Stimulated activated CD8-positive, alpha-beta memory T cell treated with anti-CD3 and anti-CD28 coated beads, Interleukin-2, amount 100 ng/mL, for 1 hour (primary cell): ENCODE measurements at places on chromosomes 3 and 15.

DNA sequence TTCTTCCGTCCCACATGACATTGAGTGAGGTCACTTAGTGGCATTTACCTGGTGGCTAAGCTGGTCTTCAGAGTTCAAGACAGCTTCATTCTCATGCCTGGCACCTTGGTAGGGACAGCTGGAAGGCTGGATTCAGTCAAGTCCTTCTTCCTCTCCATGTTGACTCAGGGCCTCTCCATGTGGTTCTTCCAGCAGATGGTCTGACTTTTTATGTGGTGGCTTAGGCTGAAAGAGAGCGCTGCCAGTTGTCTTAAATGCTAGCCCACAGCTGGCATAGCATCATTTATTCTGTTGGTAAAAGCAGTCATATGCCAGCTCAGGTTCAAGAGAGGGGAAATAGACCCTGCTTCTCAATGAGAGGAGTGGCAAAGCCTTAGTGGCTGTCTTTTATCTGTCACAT lies 53.0 kb upstream of the CTDSPL start:
- DNase-seq: no peak

DNA sequence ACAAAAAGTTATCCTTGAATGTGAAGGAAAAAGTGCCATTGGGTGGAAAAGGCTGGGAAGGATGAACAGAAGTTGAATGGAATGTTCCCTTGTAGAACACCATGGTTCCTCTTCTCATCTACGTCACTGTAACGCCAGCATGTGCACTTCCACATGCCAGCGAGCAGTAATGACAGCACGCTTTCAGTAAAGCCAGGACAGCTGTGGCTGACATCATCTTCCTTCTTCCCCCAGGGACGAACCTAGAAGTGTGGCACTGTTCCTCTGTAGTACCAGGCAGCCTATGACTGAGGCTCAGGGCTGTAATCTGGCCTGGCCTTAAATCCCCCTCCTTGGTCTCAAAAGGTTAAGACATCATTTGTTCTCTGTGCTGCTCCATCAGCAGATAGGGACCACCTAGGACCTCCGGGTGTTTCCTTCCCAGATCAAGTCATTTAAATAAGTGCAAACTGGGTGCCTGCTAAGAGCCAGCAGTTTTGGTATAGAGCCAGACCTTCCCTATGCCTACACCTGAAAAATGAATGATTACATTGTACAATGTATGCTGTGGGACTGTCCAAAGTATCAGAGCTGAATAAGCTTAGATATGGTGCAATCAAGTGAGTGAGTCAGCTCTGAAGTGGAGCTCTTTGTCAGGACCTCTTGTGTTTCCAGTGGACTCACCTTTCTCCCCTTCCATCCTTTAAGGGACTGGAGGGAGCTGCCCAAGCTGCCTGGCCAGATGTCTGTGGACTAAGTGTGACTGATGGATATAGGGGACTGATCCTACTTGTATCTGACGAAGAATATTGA lies 5.6 kb upstream of the SRPRB start:
- no peak for DNase-seq

DNA sequence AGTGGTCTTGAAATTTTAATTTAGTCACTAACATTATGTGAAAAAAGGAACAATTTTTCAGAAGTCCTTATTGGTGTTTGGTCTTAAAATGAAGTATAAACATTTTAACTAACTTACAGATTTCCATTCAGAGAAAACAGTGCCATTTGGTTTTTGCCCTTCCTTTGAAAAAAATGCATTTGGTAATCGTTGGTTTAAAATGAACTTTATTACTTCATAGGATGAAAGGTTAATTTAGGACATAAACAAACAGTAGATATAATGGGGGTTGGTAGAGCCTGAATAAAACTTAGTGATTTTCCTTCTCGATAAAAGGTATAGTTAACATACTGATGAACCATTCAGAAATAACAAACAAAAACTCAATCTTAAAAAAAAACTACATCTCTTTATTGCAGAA lies 39.7 kb downstream of the TFG start:
- no peak for DNase-seq

- no peak for DNase-seq
Observed at GRCh38 chr3:129060276-129061022, at the start of gene GP9. GP9 (plus strand) TSS chr3:129060779; CDS start chr3:129061740, 961 bp downstream.
